ENCODE measurements at places on chromosomes 13 and 19.
A peak's percentile ranks its signal among the peaks of the same experiment; 100 is the strongest.

GRCh38 chr13:99308471-99309087, 1.4 kb upstream of the GPR183 start:
- H3K36me3 ChIP-seq = no peaks in the 10 kb centered on the region
- H3K4me1 ChIP-seq = no peaks in the 10 kb centered on the region
- H3K27me3 ChIP-seq = no peaks in the 10 kb centered on the region
- no peak overlapping the region for H3K4me3 ChIP-seq
- no peak overlapping the region for H3K27ac ChIP-seq
- DNase-seq = no peak

GRCh38 chr13:71661921-71662320, 205.1 kb downstream of the DACH1 start:
- no peak for DNase-seq
- H3K4me1 ChIP-seq = no peaks in the 10 kb centered on the region
- no peak overlapping the region for H3K4me3 ChIP-seq
- no peaks in the 10 kb centered on the region for H3K36me3 ChIP-seq
- H3K27ac ChIP-seq = no peak overlapping the region

DNA sequence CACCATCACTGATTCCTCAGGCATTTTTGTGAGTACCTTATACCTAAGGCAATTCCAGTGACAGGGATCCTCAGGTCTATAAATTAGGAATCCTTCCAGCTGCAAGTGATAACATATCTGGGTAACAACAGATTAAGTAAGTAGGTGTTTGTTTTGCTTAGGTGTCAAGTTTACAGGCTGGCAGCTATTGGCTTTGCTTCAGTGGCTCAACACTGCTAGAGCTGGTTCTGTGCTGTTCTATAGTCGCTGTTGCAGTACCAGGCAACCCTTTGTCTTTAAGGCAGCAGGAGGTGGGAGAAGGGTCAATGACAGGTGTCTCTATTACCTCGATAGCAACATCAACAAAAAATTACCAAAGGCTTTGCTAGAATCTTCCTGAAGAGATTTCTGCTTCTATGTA, 27.0 kb downstream of the SLC10A2 start:
- H3K36me3 ChIP-seq = no peaks in the 10 kb centered on the region
- no peaks in the 10 kb centered on the region for H3K27me3 ChIP-seq
- no peak for DNase-seq
- H3K27ac ChIP-seq = no peak overlapping the region
- no peaks in the 10 kb centered on the region for H3K4me1 ChIP-seq

DNA sequence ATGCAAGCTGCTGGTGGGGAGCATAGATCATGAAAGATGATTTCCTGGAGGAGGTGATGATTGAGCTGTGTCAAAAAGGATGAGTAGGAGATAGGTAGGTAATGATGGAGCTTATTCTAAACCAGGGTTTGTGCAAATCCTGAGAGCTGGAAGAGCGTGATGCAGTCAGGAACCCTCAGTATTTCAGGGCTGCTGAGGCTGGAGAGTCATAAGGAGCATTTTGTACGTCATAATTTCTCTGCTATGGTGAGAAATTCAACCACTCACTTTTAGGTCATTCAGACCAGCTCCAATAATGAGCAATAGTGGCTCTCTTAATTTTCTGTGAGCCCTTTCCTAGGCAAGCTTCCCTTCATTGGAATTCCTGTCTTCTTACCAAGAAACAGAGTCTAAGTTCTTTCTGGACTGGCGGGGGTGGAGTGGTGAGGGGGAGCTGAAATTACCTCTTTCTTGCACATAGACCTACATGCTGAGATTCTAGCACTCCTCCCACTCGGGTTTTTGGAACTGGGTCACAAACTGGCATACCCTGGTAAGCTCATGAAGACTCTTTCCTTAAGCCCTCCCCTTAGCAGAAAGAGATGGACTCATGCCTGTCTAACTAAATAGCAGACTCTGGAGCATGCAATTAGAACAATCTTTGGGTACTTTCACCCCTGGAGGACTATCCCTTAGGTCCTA, 62.2 kb upstream of the MYCBP2 start:
- H3K27ac ChIP-seq = no peak overlapping the region
- no peak for DNase-seq
- no peaks in the 10 kb centered on the region for H3K36me3 ChIP-seq

DNA sequence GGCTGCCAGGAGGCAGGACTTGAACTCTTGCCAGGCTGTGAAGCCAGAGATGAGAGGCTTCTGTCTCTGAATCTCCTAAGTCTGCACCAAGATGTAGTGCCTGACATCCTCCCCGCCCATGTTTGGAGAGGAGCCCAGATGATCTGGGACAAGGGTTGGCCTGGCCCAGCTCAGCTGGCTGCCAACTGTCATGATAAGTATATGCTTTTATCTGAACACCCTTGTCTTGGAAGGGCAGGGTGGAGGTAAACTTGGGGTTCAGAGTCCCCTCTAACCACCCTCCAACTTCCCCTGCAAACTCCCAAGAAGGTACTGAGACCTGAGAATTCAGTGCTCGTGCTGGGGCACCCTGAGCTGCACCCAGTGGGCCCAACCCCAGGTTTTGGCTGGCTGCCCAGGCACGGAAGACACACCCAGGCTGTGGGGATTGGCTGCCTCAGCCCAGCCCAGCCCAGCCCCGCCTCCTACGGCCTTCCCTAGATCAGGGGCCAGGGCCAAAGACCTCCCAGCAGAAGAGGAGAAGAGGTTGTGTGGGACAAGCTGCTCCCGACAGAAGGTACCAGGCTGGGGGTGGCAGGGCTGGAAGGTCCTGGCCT, at the start of gene CYP4F12:
CYP4F12 (plus strand) TSS at position 508 of the 596 bp plus-strand sequence. CDS start 443 bp downstream, outside the sequence.
- peak within 1 kb of the TSS; percentile 81 for H3K27ac ChIP-seq
- peaks cover 3% of the 10 kb centered on the region for H3K4me1 ChIP-seq
- H3K36me3 ChIP-seq = no peaks in the 10 kb centered on the region
- DNase-seq = peak; percentile 97
- peak within 1 kb of the TSS; percentile 20 for H3K4me3 ChIP-seq
- no peaks in the 10 kb centered on the region for H3K27me3 ChIP-seq

GRCh38 chr19:412356-413355, 3.7 kb upstream of the C2CD4C start:
- no peak overlapping the region for H3K27ac ChIP-seq
- no peak for DNase-seq
- H3K4me1 ChIP-seq = peaks cover 5% of the 10 kb centered on the region
- peaks cover 27% of the 10 kb centered on the region for H3K27me3 ChIP-seq
- H3K4me3 ChIP-seq = no peak overlapping the region

DNA sequence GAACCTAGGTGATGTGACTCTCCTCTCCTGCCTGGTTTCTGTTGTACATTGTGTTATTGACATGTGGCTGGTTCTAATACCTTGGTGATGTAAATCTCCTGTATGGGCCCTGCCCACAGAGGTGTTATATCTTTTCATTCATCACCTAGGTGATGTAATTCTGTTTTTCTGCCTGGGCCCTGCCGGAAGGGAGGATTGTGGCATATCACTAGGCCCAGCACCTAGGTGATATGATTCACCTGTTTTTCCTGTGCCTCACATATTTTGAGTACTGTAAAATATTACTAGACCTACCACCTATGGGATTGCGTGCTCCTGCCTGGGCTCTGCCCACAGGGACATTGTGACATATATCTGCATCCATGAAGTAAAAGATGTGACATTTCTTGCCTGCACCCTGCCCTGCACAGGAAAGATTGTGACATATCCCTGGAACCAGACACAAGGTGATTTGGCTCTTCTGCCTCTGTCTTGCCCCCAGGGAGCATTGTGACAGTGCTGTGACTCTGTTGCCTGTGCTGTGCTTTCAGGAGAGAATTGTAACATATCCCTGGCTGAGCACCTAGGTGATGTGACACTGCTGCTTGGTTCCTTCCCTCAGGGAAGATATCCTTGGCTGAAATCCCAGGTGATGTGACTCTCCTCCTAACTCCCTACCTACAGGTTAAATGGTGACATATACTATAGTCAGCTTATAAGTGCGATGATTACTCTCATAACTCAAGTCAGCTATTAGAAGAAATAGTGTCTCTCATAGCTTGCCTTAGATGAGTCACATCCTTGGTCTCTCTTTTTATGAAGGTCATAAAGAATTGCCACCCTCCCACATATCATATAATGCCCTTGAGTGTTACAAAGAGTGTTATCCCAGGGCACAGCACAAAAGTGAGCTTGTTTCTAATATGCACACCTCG, 13.3 kb upstream of the ZNF681 start:
- DNase-seq = no peak
- H3K36me3 ChIP-seq = no peaks in the 10 kb centered on the region
- H3K27ac ChIP-seq = no peak overlapping the region
- H3K4me3 ChIP-seq = no peak overlapping the region

DNA sequence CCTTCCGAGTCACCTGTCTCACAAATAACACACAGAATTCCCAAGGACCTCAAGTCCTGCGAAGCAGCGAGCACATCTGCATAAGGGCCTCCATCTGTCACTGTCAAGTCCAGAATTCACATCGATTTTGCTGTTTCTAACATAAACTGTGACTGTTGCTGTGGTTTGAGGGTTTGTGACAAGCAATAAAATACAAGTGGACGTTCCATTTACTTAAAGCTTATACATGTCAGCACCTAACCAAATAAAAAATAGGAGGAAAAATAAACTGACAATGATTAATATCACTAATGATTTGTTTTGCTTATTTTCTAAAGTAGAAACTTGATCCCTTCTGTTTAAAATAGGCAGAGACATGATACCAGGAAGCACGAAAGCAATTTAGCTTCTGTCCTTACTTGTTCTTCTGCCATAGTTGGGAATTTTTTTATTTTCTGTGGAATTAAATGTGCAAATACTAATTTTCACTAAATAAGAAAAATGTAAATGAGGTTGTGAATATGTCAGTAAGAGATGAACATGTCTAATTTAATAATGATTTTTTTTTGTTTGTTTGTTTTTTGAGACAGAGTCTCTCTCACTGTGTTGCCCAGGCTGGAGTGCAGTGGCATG, 279.1 kb downstream of the FGF9 start:
- H3K36me3 ChIP-seq = no peaks in the 10 kb centered on the region
- no peaks in the 10 kb centered on the region for H3K4me1 ChIP-seq
- no peak overlapping the region for H3K4me3 ChIP-seq
- no peak overlapping the region for H3K27ac ChIP-seq

DNA sequence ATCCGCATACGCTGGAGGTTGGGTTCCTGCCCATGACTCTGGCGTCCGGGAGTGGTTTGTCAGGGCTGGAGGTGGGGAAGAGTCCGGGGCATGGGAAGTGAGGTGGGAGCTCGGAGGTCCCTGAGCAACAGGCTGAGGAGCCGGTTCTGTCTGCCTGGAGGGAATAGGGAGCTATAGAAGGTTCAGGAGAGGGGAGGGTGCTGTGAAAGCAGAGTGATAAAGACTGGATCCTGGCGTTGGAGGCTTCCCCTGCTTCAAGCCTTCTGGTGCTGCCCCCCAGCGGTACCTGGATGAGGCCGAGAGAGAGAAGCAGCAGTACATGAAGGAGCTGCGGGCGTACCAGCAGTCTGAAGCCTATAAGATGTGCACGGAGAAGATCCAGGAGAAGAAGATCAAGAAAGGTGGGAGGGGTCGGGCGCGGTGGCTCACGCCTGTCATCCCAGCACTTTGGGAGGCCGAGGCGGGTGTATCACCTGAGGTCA, 2.6 kb downstream of the HMG20B start:
- peak; percentile 28 for DNase-seq
- no peak overlapping the region for H3K27ac ChIP-seq
- H3K4me1 ChIP-seq = peaks cover 10% of the 10 kb centered on the region
- no peak overlapping the region for H3K4me3 ChIP-seq

GRCh38 chr19:2607712-2608601, 94.5 kb downstream of the GNG7 start:
- H3K27ac ChIP-seq = no peak overlapping the region
- no peak for DNase-seq
- H3K36me3 ChIP-seq = no peaks in the 10 kb centered on the region
- H3K4me1 ChIP-seq = no peaks in the 10 kb centered on the region
- no peaks in the 10 kb centered on the region for H3K27me3 ChIP-seq

DNA sequence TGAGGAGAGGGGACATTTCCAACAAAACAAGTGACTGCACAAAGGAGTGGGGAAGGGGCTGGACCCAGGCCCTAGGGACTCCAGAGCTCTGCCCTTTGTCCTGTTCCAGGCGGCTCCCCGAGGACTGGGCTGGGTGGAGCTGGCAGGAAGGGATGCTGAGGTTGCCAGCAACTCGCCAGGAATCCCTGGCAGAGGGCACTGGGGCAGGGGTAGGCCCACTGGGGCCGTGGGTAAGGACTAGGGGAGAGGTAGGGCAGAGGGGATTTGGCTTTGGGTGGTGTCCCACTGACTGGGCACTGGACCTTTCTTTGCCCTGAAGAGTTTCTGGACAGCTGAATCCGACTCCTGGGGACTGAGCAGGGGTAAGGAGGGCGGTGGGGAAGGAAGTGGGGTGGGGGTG, 7.9 kb downstream of the LIPE start:
- H3K4me3 ChIP-seq = no peak overlapping the region
- no peak overlapping the region for H3K27ac ChIP-seq
- H3K27me3 ChIP-seq = no peaks in the 10 kb centered on the region
- H3K36me3 ChIP-seq = no peaks in the 10 kb centered on the region

- no peak overlapping the region for H3K4me3 ChIP-seq
- no peak overlapping the region for H3K27ac ChIP-seq
- DNase-seq = no peak
- H3K36me3 ChIP-seq = no peaks in the 10 kb centered on the region
- H3K27me3 ChIP-seq = no peaks in the 10 kb centered on the region
Measured at GRCh38 chr13:73189362-73189761, 130.6 kb downstream of the KLF5 start.

- peaks cover 26% of the 10 kb centered on the region for H3K27me3 ChIP-seq
- H3K36me3 ChIP-seq = no peaks in the 10 kb centered on the region
- peak overlapping the region; percentile 56 for H3K4me3 ChIP-seq
- H3K4me1 ChIP-seq = peaks cover 4% of the 10 kb centered on the region
- H3K27ac ChIP-seq = peak overlapping the region; percentile 50
Measured at GRCh38 chr19:7869910-7870511, 4.2 kb downstream of the PRR36 start.

DNA sequence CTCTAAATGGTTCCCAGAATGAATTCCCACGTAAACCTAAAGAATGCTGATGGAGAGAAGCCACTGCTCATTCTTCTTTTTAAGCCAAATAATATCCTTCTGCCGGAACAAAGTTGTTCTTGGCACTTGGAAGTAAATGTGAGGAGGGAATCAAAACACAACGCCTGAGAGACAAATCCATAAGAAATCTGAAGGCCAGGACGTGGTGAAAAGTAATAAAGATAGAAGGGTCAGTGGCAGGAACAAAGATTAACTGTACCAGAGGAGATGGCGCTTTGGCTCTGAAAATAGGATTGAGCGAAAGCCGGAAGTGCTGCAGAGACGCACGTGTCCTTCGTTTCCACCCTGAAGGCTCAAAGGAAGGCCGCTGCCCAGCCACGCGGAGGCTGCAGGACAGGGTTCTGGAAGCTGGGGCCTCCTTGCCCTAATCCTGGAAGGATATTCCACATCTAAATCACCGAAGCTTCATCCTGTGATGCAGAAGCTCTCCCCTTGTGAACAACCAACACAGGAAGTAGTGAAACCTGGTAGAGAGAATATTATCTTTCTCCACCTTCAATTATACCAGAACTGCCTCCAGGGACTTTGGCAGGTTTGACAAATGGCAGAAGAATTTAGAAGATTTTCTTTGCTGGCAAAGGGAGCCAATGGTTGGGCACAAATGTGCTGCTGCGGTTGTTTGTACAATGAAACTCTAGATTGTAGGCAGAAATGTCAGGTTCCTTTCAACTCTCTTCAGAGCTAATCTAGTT, 214.6 kb upstream of the SERP2 start:
- H3K36me3 ChIP-seq = no peaks in the 10 kb centered on the region
- no peak overlapping the region for H3K4me3 ChIP-seq
- H3K27me3 ChIP-seq = no peaks in the 10 kb centered on the region

- peak overlapping the region; percentile 12 for H3K4me3 ChIP-seq
- no peaks in the 10 kb centered on the region for H3K36me3 ChIP-seq
- no peaks in the 10 kb centered on the region for H3K27me3 ChIP-seq
- peak; percentile 81 for DNase-seq
- H3K27ac ChIP-seq = no peak overlapping the region
Measured at GRCh38 chr19:12766051-12766521, 9.3 kb downstream of the HOOK2 start.

Measured in colonic mucosa (tissue), 4 donors.